Naive thymus-derived CD4-positive, alpha-beta T cell (primary cell): ENCODE measurements at places on chromosomes 2 and 18. TPM values are rescaled to one million over a fixed set of nuclear protein-coding genes. Genes with fewer than 3 reads are reported as not detected.

SLC25A12 gene
- total RNA-seq, result 12.7 TPM

LRATD1 gene
- total RNA-seq, result not detected

- no peak for DNase-seq
- no peaks in the 10 kb centered on the region for H3K4me1 ChIP-seq
- H3K36me3 ChIP-seq, result no peaks in the 10 kb centered on the region
- H3K27me3 ChIP-seq, result no peaks in the 10 kb centered on the region
These were observed 62.8 kb downstream of the OSBPL6 start for GRCh38 chr2:178257127-178257526.

- no peaks in the 10 kb centered on the region for H3K27me3 ChIP-seq
- no peak overlapping the region for H3K27ac ChIP-seq
- peaks cover 11% of the 10 kb centered on the region for H3K4me1 ChIP-seq
- no peak overlapping the region for H3K4me3 ChIP-seq
- H3K36me3 ChIP-seq, result no peaks in the 10 kb centered on the region
- no peak for DNase-seq
These were observed 147.1 kb upstream of the BOD1L2 start for GRCh38 chr18:56999823-57000222.

GRCh38 chr2:95318431-95319220 lies 21.5 kb downstream of the KCNIP3 start:
- no peak for DNase-seq
- no peak overlapping the region for H3K27ac ChIP-seq
- H3K27me3 ChIP-seq, result no peaks in the 10 kb centered on the region
- H3K4me3 ChIP-seq, result no peak overlapping the region
- H3K4me1 ChIP-seq, result no peaks in the 10 kb centered on the region
- no peaks in the 10 kb centered on the region for H3K36me3 ChIP-seq

GRCh38 chr2:98775146-98775986 lies 44.4 kb upstream of the MGAT4A start:
- H3K36me3 ChIP-seq, result no peaks in the 10 kb centered on the region
- H3K4me3 ChIP-seq, result no peak overlapping the region
- H3K27ac ChIP-seq, result peak overlapping the region; percentile 84
- peaks cover 31% of the 10 kb centered on the region for H3K4me1 ChIP-seq
- no peak for DNase-seq
- H3K27me3 ChIP-seq, result no peaks in the 10 kb centered on the region

DNA sequence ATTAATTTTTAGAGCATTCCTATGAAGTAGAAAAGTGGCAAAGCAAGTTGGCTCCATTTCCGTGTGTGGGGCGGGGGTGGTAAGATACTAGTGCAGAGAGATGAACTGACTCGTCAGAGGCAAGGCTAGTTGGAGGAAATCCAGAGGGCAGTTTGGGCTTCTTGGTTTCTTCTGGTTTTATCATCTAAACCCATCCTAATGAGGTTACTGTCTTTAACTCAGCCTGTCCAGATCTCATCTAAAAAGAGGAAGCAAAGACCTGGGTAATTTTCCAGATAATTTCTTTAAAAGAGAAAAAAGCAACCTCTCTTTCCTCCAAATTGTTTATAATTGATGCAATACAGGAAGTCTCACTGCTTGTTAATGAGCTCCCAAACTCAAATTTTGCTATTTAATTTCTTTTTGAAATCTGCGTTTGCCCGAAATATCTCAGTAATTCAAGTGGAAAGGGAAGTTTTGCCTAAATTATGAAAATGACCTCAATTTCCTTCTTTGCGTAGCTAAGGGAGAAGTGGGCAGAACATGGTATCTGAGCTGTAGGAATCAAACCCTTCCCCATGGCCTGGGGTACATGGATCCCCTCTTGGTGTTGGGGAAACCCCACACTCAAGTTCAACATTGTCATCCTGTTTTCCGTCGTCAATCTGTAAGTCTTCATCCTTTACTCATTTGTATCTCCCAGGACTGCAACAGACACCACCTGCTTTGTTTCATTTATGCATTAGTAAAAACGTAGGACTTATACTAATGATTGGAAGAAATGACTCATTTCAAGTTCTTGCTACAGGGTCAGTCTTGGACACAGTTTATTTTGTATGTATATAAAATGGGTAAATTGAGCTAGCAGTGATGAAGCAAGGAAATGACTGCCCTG lies 89.1 kb upstream of the KLF7 start:
- H3K36me3 ChIP-seq, result no peaks in the 10 kb centered on the region
- no peak overlapping the region for H3K4me3 ChIP-seq
- no peaks in the 10 kb centered on the region for H3K27me3 ChIP-seq
- no peak overlapping the region for H3K27ac ChIP-seq
- no peaks in the 10 kb centered on the region for H3K4me1 ChIP-seq
